OCI-M1 (cell line): ENCODE measurements at places on chromosomes 5 and 9.

DNA sequence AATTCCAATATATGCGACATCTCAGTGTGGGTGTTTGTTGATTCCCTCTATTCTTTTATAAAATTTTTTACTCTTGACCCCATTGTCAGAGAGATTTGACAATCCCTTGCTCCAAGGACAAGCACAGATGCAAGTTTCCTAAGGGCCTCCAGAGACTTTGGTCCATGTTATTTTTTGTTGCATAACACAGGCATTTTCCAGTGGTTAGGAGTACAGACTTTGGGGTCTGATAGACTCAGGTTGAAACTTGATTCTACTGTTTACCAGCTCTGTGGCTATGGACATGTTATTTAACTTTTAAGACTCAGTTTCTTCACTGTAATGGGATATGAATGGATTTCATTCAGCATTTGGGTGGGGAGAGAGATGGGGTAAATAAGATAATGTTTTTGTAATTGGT is 361.3 kb downstream of the ENC1 start:
- no peak for DNase-seq

DNA sequence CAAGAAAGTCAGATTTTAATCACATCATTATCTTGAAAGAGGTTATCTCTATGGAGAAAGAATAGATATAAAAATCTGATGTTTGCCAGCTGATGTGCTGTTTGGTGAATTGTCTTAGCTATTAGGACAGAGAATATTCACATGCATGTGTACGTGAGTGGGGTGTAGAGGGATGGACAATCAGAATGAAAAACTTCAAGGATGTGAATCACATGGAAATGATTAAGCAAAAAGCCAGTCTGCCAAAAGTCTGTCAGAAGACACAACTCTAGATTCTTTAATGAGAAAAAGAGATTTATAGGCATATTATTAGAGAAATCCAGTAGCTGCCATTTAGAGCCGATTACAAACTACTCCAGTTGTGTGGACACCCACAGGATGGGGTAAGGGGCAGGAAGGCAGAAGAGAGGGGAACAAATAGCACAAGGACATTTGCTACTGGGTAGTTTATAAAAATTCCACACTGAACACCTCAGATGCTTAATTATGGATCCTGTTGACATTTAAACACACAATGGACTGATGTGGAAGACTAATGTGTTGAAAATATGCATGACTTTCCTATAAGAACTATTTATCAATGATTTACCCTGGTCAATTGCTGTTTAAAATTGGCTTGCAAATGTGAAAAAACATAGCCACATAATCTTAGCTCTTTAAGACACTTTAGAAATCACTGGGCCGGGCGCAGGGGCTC is 127.4 kb downstream of the PTTG1 start:
- DNase-seq, result no peak

GRCh38 chr5:56494300-56494731 is 261.2 kb upstream of the ANKRD55 start:
- DNase-seq, result peak; percentile 95

GRCh38 chr9:133125941-133126696 is 5.1 kb upstream of the RALGDS start:
- DNase-seq, result no peak

- DNase-seq, result no peak
Observed at GRCh38 chr9:134709512-134710270, 68.1 kb downstream of the COL5A1 start.

DNA sequence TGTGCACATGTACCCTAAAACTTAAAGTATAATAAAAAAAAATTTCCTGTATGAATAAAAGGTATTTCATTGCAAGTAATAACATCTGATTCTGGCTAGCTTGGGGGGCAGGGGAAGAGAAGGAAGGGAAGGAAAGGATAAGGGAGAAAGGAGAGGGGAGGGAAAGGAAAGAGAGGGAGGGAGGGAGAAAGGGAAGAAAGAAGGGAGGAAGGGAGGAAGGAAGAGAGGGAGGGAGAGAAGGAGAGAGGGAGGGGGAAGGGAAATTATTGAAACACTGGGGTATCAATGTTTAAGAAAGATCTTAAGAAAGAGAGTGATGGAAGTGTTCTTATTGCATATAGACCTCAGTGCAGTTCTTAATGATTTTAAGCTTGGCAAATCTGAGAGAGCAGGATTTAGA is 129.8 kb upstream of the ZNF366 start:
- DNase-seq, result no peak

GRCh38 chr5:136427426-136427825 is 62.1 kb upstream of the TRPC7 start:
- DNase-seq, result no peak

- no peak for DNase-seq
Observed at GRCh38 chr5:22431840-22432239, 421.3 kb downstream of the CDH12 start.

GRCh38 chr9:128729302-128729701 is 5.4 kb upstream of the ZDHHC12 start:
- no peak for DNase-seq

GRCh38 chr9:70613024-70613768 is 198.7 kb upstream of the KLF9 start:
- DNase-seq, result no peak

- DNase-seq, result no peak
Observed at GRCh38 chr5:142568283-142568995, 117.5 kb downstream of the FGF1 start.

GRCh38 chr5:180175015-180175431 is 34.0 kb downstream of the RASGEF1C start:
- no peak for DNase-seq

DNA sequence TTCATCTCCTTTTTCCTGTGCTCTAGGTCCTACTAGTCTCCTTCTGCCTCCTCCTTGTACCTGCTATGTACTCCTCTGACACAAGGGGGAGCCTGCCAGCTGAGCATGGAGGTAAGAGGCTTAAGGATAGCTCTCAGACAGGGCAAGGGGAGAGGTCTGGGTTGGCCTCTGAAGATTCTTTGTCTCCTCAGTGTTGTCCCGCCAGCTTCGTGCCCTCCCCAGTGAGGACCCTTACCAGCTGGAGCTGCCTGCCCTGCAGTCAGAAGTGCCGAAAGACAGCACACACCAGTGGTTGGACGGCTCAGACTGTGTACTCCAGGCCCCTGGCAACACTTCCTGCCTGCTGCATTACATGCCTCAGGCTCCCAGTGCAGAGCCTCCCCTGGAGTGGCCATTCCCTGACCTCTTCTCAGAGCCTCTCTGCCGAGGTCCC is 3.8 kb downstream of the CREB3 start:
- DNase-seq, result peak; percentile 78

GRCh38 chr9:79145442-79145841 is 426.3 kb upstream of the TLE4 start:
- no peak for DNase-seq

GRCh38 chr5:88675708-88676636 is 207.0 kb downstream of the MEF2C start:
- peak; percentile 90 for DNase-seq

- no peak for DNase-seq
Observed at GRCh38 chr9:7784472-7784871, 15.1 kb downstream of the DMAC1 start.

- DNase-seq, result no peak
Observed at GRCh38 chr5:343461-344401, 22.2 kb downstream of the AHRR start.

- DNase-seq, result no peak
Observed at GRCh38 chr5:67494186-67494855, 297.7 kb upstream of the CD180 start.

DNA sequence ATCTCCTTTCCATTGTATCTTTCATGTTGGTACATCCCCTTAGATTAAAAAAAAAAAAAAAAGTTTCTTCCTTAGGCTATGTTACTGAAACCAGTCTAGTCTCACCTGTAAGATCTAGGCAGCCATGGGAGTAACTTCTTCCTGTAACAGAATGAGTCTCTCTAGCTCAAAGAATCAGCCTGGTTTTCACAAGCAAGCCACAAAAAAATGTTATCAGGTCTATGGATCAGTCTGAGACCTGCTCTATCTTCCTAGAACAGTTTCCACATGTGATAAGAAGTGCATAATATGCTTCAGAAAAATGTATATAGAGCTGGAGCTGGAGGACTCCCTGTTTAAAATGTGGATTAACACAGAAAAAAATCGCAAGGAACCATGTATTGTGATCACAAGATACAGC is 53.8 kb downstream of the ARRDC3 start:
- peak; percentile 16 for DNase-seq

GRCh38 chr5:101991486-101991885 is 304.6 kb downstream of the SLCO4C1 start:
- DNase-seq, result no peak

DNA sequence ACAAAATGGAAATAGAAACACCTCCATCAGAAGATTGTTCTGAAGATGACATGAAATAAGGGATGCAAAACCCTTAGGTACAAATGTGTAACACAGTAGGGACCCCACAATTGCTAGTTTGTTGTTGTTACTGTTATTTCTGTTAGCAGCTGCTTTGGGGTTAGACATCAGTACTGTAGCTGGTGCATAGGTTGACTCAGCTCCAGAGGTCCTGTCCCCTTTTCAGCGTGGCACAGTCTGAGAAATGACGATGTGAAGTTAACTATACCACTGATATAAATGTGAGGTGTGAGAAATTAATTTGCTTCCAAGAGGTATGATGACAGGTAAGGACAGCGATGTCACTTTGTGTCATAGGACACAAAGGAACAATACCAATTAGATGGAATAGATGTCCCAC is 384.6 kb upstream of the KLF4 start:
- DNase-seq, result no peak

DNA sequence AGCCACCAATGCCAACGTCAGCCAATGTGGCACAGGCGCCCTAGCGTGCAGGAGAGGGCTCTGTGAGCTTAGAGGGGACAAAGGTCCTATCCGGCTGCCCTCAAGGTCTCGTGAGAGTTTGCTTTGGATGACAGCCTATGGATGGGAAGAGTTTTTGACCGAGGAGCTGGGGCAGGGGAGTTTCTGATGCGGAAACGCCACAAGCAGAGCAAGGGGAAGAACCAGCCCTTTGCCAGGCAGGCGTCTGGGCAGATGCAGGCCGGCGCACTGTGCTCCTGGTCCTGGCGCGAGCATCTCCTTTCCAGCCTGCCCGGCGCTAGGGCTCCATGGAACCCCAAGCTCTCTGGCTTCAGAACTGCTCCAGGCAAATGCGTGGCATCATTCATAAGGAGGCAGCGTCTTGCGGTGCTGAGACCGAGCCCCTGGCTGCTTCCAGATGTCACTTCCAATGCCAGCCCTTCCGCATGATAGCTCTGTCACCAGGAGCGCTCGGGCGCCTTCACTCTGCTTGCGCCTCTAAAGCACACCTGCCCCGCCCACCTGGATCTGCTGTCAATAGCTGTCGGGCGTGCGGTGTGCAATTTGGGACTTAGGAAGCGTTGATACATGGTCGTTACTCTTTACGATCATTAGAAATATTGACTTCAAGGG is 374.9 kb upstream of the IRX1 start:
- no peak for DNase-seq

GRCh38 chr5:1401536-1402138 is 43.6 kb downstream of the SLC6A3 start:
- no peak for DNase-seq

- DNase-seq, result peak; percentile 59
Observed at GRCh38 chr5:102294886-102295395, 1.1 kb downstream of the SLCO4C1 start.

DNA sequence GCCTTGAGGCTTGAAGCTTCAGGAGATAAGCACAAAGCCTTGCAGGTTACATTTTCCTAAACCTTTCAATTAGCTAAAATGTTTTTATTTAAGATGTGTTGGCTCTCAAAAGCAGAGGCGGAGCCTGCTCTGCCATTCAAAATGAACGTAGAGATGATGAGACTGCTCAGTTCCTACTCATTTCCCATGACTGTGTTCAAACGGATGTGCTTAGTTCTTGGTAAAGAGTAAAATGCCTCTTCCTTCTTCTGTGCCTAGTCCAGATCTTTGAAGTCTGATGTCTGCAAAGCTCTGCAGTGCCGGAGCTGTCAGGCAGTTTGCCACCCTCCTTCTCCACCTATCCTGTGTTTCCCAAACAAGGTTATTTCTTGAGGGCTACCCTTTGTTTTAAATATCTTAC is 46.3 kb upstream of the ADAMTSL1 start:
- DNase-seq, result no peak

- no peak for DNase-seq
Observed at GRCh38 chr9:135123773-135124134, 36.3 kb downstream of the OLFM1 start.

DNA sequence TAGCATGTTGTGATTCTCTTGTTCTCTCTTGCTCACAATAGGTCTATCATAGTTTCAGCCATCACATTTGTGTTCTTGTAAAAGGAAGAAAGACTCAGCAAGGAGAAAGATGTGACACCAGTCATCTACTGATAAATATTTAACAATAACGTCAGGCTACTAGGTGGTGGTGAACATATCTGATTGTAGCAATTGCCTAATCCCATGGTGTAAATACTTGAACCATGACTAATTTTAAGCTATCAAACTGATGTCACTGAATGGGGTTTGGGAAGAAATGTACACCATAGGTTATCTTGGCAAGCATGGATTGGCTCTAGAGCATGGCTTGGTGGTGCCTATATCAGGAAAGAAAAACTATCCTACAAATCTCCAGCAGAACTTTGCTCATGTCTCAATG is 16.6 kb downstream of the DMRTA1 start:
- no peak for DNase-seq

GRCh38 chr9:137087409-137087925 is 682 bp downstream of the MAN1B1 start:
- peak; percentile 78 for DNase-seq

DNA sequence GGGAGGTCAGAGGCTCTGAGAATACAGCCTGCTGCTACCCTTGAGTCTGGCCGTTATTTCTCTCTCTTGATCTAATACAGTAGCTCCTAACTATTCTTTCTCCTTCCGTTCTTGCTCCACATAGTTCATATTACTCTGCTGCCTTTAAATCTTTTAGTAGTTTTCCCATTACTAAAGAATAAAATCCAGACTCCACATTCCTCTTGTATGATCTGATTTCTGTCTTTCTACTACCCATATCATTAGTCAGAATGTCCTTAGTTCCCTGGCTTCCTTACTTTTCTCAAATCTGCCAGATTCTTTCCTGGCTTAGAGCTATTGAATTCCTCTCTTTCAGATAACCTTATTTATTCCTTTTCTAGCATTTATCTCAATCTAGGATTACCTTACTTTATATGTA is 40.0 kb downstream of the MARCHF6 start:
- DNase-seq, result no peak

- no peak for DNase-seq
Observed at GRCh38 chr9:85310573-85310972, 431.2 kb downstream of the AGTPBP1 start.

DNA sequence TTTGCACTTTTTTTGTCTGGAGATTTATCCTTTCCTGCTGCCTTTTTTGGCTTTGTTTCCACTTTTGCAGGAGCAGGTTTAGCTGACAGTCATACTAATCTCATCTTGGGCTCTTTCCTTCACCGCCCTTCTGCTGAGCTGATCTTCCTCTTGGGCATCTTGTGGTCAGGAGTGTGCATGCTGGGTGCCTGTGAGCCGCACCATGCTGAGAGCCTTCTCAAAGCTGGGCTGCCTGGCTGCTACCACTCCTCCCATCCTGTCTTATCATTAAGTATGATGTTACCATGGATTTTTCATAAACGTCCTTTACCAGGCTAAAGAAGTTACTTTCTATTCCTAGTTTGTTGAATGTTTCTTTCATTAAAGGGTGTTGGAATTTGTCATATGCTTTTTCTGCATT is 49.5 kb upstream of the MCCC2 start:
- DNase-seq, result peak; percentile 70
